ENCODE measurements at places on chromosomes 7 and 10. TPM values are rescaled to one million over a fixed set of nuclear protein-coding genes. Genes with fewer than 3 reads are reported as not detected.

HOXA3 gene
- 8.2 TPM for total RNA-seq

TNS3 gene
- 33.3 TPM for total RNA-seq

CCL24 gene
- not detected for total RNA-seq

MYOZ1 gene
- not detected for total RNA-seq

DKK1 gene
- 31.8 TPM for total RNA-seq

ZNF736 gene
- 9.2 TPM for total RNA-seq

CALHM3 gene
- not detected for total RNA-seq

LIPN gene
- total RNA-seq: not detected

CLDN3 gene
- not detected for total RNA-seq

SFMBT2 gene
- 5.8 TPM for total RNA-seq

DNA sequence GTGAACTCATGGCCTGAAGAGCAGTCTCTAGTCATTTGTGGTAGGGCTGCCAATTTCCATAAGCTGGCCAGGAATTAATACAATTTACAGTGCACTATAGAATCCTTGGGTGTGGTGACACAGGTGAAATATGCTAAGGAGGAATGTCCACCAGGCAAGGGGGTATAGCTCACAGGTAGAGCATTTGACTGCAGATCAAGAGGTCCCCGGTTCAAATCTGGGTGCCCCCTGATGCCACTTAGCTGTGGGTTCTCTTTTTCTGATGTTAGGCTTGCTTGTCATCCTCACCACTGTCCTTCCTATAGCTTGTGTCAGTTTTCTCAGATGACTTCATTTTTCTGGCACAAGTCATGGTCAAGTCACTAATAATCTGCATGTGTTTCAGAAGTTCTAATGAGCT, 108.7 kb downstream of the ZNF467 start:
- H3K4me1 ChIP-seq: no peaks in the 10 kb centered on the region
- DNase-seq: no peak
- H3K27me3 ChIP-seq: peaks cover 51% of the 10 kb centered on the region
- H3K27ac ChIP-seq: no peak overlapping the region
- H3K4me3 ChIP-seq: no peak overlapping the region
- no peaks in the 10 kb centered on the region for H3K36me3 ChIP-seq

- no peak overlapping the region for H3K27ac ChIP-seq
- H3K27me3 ChIP-seq: no peaks in the 10 kb centered on the region
- peaks cover 22% of the 10 kb centered on the region for H3K4me1 ChIP-seq
- no peak overlapping the region for H3K4me3 ChIP-seq
- H3K36me3 ChIP-seq: no peaks in the 10 kb centered on the region
These were observed 348.7 kb upstream of the NFE2L3 start for GRCh38 chr7:25803117-25803887.

DNA sequence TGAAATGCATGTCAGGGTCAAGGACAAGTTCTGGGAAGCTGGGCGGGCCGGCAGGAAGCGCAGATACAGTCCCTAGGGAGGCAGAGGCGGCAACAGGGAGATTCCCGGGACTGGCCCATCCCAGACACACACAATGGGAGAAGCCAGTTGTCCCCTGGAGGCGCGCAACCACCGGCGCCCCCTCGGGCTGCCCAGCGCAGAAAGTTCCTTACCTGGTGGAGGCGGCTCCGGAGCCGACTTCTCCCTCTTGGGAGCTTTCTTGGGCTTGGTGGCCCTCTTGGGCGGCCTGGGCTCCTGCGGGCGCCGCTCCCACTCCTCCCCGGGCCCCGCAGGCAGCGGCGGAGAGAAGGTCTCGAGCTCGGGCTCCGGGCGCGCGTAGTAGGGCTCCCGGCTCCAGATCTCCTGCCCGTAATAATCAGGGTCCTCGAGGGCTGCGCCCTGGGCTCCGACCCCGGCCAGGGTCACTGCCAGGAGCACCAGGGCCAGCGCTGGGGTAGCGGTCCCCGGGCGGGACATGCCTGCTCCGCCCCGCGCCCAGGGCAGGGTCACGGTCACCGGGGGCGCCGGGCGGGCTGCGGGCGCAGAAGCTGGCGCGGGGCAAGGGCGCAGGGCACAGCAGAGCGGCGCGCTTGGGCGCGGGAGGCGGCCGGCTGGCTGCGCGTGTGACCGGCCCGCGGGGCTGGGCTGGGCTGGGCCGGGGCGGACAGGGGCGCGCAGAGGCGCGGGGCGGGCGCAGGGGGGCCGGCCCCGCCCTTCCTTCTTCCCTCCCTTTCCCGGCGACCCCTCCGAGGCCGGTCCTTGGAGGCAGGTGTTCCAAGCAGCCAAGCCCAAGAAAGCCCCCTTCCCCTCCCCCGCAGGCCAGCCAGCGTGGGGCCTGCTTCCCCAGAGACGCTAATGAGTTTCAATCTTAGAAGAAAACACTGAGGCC, at the start of gene CPXM2:
Gene CPXM2 (minus strand): TSS at position 664 of the 928 bp plus-strand sequence. CDS start 148 bp downstream, at position 516.
- no peaks in the 10 kb centered on the region for H3K4me1 ChIP-seq
- H3K27me3 ChIP-seq: peaks cover 13% of the 10 kb centered on the region
- no peak within 1 kb of the TSS for H3K27ac ChIP-seq
- DNase-seq: no peak
- H3K36me3 ChIP-seq: no peaks in the 10 kb centered on the region

DNA sequence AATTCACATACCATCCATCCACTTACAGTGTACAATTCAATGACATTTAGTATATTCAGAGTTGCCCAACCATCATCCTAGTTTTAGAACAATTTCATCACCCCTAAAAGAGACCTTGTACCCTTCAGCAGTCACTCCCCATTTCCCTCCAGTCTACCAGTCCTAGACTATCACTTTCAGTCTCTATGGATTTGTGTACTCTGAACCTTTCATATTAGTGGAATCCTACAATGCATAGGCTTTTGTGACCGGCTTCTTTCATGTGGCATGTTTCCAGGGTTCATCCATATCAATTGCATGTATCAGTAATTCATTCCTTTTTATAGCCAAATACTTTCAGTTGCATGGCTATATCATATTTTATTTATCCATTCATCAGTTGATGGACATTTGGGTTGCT, 53.5 kb upstream of the SEMA3E start:
- peaks cover 45% of the 10 kb centered on the region for H3K27me3 ChIP-seq
- H3K27ac ChIP-seq: no peak overlapping the region
- DNase-seq: no peak
- no peak overlapping the region for H3K4me3 ChIP-seq

DNA sequence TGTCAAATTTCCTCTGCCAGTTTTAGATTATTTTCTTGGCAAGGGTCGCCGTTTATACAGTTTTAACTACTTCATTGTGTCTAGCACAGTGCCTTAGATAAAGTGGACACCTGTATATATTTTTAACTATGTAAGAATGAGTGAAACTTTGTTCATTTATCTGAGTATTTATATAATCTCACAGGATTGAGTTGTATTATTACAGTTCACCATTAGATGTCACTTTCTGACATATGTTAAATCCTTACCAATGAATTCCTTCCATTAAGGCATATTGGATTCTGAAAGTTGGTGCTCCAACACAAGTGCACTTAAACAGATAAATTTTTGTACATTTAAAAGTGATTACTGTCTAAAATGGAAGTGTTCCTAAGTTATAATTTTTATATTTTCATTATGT, 43.0 kb downstream of the ZMYND11 start:
- H3K36me3 ChIP-seq: peaks cover 30% of the 10 kb centered on the region
- peak; percentile 34 for DNase-seq

DNA sequence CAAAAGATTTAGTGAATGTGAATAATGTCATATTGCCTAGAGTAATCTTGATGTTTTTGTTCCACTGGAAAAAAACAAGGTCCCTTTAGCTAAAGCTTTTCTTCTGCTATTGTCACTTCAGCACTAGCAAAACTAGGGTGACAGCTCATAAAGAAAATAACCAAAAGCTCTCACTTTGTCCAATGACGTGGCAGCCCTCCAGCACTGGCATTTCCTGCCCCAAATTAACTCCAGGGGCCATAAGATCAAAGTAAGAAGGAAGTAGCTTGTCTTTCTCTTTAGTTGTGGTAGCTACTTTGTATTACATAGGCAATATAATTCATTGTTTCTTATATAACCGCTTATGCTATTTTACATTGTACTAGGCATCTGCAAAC, 47.3 kb downstream of the LRRN3 start:
- no peak overlapping the region for H3K4me3 ChIP-seq
- peak; percentile 57 for DNase-seq
- no peaks in the 10 kb centered on the region for H3K27me3 ChIP-seq
- peaks cover 4% of the 10 kb centered on the region for H3K36me3 ChIP-seq
- H3K27ac ChIP-seq: peak overlapping the region; percentile 50

DNA sequence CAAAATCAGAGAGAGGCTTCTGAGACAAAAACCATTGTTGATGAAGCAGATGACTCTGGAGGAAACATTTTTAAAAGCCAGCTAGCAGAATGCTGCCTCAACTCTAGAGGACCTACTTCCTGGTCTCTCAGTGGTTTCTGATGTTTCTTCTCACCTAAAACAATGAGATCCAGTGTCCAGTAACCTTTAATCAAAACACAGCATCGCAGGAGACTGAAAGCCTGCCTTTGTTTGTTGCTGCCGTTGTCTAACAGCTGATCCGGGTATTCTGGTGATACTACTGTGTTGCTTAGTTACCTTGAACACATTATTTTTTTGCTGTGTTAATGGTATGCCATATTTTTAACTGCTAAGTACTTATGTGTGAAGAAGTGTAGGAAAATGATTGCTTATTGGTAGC, 70.9 kb downstream of the WIPF3 start:
- no peak overlapping the region for H3K4me3 ChIP-seq
- no peaks in the 10 kb centered on the region for H3K36me3 ChIP-seq
- H3K27ac ChIP-seq: no peak overlapping the region
- DNase-seq: no peak
- H3K4me1 ChIP-seq: no peaks in the 10 kb centered on the region

- peaks cover 19% of the 10 kb centered on the region for H3K4me1 ChIP-seq
- no peak overlapping the region for H3K27ac ChIP-seq
- peak overlapping the region; percentile 81 for H3K4me3 ChIP-seq
- no peaks in the 10 kb centered on the region for H3K36me3 ChIP-seq
These were observed 101.7 kb upstream of the SVIL start for GRCh38 chr10:29736366-29737073.

DNA sequence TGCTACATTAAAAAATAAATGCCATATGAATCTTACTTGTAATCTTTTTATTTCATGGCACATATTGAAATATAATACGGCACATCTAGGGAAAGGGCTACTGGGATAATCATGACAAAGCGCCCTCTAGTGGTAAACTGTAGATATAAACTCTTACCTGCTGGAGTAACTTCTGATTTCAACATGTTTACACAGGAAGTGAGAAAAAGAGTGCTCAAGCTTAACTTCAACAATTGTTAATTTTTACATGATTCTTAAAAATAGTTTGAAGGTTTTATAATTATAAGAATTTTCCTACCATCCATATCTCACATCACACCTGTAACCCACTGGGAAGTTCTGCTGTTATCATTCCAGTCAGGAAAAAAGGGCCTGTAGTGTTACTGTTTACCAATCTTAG, 2.0 kb upstream of the HEPACAM2 start:
- H3K4me1 ChIP-seq: no peaks in the 10 kb centered on the region
- DNase-seq: peak; percentile 67
- peaks cover 22% of the 10 kb centered on the region for H3K27me3 ChIP-seq
- no peak overlapping the region for H3K27ac ChIP-seq
- no peaks in the 10 kb centered on the region for H3K36me3 ChIP-seq

DNA sequence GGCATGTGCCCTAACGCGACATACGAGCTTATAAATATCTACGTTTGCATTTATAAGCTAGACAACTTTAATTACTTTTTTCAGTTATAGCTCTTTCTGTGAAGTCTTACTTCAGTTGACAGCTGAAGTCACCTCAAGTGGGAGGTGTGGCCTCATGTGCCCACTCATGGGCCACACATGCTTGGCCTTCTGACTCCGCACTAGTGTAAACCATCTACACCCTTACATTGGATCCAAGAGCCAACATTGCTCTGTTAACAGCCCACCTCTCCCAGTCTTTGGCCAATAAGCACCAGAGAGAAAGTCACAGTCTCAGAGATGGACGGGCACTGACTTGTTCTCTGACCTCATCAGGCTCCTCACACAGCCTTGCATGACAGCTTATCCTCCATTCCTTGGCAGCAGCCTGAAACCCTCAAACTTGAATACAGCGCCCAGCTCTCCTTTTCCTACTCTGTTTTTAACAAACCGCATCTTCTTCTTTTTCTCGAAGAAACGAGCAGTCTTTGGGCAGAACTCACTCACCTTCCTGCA, 70.9 kb upstream of the AMPH start:
- H3K4me3 ChIP-seq: no peak overlapping the region
- H3K27me3 ChIP-seq: no peaks in the 10 kb centered on the region
- DNase-seq: peak; percentile 56
- H3K4me1 ChIP-seq: peaks cover 33% of the 10 kb centered on the region

GRCh38 chr7:119271147-119271779, 1001.7 kb upstream of the KCND2 start:
- H3K36me3 ChIP-seq: no peaks in the 10 kb centered on the region
- no peak overlapping the region for H3K4me3 ChIP-seq
- peaks cover 57% of the 10 kb centered on the region for H3K27me3 ChIP-seq
- H3K27ac ChIP-seq: no peak overlapping the region

- no peak overlapping the region for H3K27ac ChIP-seq
- no peaks in the 10 kb centered on the region for H3K36me3 ChIP-seq
- peaks cover 12% of the 10 kb centered on the region for H3K4me1 ChIP-seq
- no peak for DNase-seq
- H3K27me3 ChIP-seq: no peaks in the 10 kb centered on the region
- H3K4me3 ChIP-seq: no peak overlapping the region
These were observed 528.7 kb downstream of the GRM8 start for GRCh38 chr7:126723966-126724544.

DNA sequence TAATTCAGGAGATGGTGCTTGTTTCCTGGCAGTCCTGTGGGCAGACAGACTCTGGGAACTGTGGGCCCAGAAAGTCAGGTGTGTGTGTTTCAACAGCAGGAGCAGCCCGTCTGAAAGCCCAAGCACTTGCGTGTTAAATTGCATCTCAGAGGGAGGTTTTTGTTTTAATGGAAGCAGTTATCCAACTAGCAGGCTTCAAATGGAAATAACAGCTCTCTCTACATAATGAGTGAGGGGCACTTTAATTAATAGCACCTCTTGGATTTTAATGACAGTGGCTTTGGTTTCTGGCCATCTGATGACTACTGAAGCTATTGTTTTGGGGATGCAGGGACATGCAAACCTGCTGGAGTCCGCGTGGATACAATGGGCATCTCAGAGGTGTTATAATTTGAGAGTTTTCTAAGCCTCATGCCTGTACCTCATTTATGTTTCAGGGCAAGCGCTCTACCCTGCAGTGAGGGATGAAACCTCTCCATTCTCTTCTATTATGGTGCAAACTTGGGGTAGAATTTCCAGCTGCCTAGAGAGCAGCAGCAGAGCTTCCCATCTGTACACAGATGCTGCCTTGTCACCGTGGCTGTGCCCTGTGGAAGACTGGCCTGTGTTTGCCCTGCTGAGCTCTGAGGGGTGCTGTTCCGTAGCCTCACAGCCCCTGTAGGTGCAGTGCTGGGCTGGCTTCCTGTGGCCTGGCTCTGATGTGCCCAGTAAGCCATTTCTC, 206.6 kb upstream of the GPR26 start:
- no peaks in the 10 kb centered on the region for H3K27me3 ChIP-seq
- H3K4me1 ChIP-seq: no peaks in the 10 kb centered on the region
- no peak for DNase-seq
- H3K4me3 ChIP-seq: no peak overlapping the region

Data from MCF 10A (cell line).